Umbilical cord (tissue), 2 donors: ENCODE measurements at places on chromosomes 2 and 18. TPM values are rescaled to one million over a fixed set of nuclear protein-coding genes. Genes with fewer than 3 reads are reported as not detected.

Gene OTOS
- not detected for total RNA-seq

Gene GALNT13
- total RNA-seq: 9.4 TPM

Gene LINC00305
- not detected for total RNA-seq

Gene TMEM163
- total RNA-seq: 3.4 TPM

Gene BZW1
- 281 TPM for total RNA-seq

Gene OXER1
- 3.9 TPM for total RNA-seq

Gene ATOH8
- total RNA-seq: 14.2 TPM

Gene TMEM37
- not detected for total RNA-seq

Gene SPDYA
- total RNA-seq: 1.2 TPM

Gene IL1RL1
- 4.6 TPM for total RNA-seq

Gene TXNL1
- total RNA-seq: 45.0 TPM

Gene SPEG
- total RNA-seq: 61.9 TPM

Gene GALM
- total RNA-seq: 15.4 TPM

Gene PSMA8
- 6.3 TPM for total RNA-seq

Gene SOWAHC
- 34.4 TPM for total RNA-seq

Gene CASP10
- total RNA-seq: 3.4 TPM

Gene WDR35
- 17.6 TPM for total RNA-seq

Gene TANC1
- total RNA-seq: 30.3 TPM

Gene CCDC74B
- 1.7 TPM for total RNA-seq

Gene TUBB8B
- not detected for total RNA-seq

Gene TGFA
- 5.8 TPM for total RNA-seq

Gene ACTR2
- total RNA-seq: 71.3 TPM

Gene FAP
- 161 TPM for total RNA-seq

Gene CD8B2
- 2.6 TPM for total RNA-seq

Gene SERPINB10
- total RNA-seq: 0.96 TPM

Gene SP9
- total RNA-seq: not detected

Gene GKN2
- total RNA-seq: 0.96 TPM

Gene TRPM8
- 17.3 TPM for total RNA-seq

Gene SERPINB7
- 31.1 TPM for total RNA-seq

Gene PCARE
- 1.4 TPM for total RNA-seq

Gene TNFRSF11A
- 8.7 TPM for total RNA-seq

Gene FOXD4L1
- 0.96 TPM for total RNA-seq

Gene FEV
- total RNA-seq: not detected

Gene SLC5A7
- 5.3 TPM for total RNA-seq

Gene NR4A2
- 2.2 TPM for total RNA-seq

Gene HNMT
- total RNA-seq: 72.7 TPM

Gene ZNF385B
- 0.72 TPM for total RNA-seq

Gene CMPK2
- 15.6 TPM for total RNA-seq

Gene UPP2
- 0.24 TPM for total RNA-seq

Gene TYMS
- 6.0 TPM for total RNA-seq

Gene FTCDNL1
- 0.96 TPM for total RNA-seq

Gene ACOXL
- 6.0 TPM for total RNA-seq

Gene PDCD1
- total RNA-seq: not detected

Gene RGPD8
- 55.9 TPM for total RNA-seq

Gene RRM2
- total RNA-seq: 4.3 TPM

Gene PRSS56
- not detected for total RNA-seq

Gene GLB1L
- 12.0 TPM for total RNA-seq

Gene ST8SIA3
- 1.2 TPM for total RNA-seq

Gene DSG1
- total RNA-seq: 26.5 TPM

Gene CACNB4
- total RNA-seq: 40.2 TPM

Gene SYT4
- total RNA-seq: 1.9 TPM

Gene NYAP2
- 0.96 TPM for total RNA-seq

Gene RPRD1A
- 49.8 TPM for total RNA-seq

Gene CFAP210
- 0.72 TPM for total RNA-seq

Gene PXDN
- 206 TPM for total RNA-seq

Gene DNAJC5G
- total RNA-seq: not detected

Gene PKP4
- 22.6 TPM for total RNA-seq

Gene PIEZO2
- 37.3 TPM for total RNA-seq

Gene ANKRD62
- total RNA-seq: 1.9 TPM

Gene ERICH2
- not detected for total RNA-seq
